PC-3 (cell line): ENCODE measurements at places on chromosomes 3 and 15. TPM values are rescaled to one million over a fixed set of nuclear protein-coding genes. Genes with fewer than 3 reads are reported as not detected.

DNA sequence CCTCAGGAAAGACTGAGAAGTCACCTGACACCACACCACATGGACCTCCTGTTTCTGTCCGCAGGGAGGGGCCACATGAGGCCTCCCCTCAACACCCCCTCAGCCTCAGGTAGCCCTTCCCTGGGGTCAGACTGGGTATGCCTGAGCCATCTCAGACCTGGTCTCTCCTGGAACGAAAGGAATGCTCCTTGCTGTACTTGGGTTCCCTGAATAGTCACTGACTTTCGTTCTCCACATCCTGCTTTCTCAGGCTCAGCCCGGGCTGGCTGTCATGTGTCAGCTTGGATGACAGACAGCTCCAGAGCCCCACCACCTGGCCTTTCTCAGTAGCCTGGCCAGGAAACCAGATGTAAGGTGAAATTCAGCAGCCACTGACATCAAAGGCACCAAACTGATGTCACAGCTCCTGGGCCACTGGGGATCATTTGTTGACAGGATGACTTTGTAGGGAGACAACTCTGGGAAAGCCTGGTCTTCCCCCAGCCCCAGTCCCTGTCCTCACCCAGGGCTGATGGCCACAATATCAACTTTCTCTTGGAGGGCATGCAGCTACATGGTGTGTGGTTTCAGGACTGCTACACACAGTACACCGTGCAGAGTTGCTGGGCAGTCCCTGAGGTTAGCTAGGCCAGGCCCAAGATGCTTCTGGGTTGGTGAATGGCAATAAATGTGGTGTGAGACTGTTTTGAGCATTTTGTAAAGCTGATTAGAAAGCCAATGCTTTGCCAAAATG, 141.4 kb upstream of the MRPS22 start:
- H3K36me3 ChIP-seq = no peaks in the 10 kb centered on the region
- no peaks in the 10 kb centered on the region for H3K27me3 ChIP-seq
- H3K4me3 ChIP-seq = no peak overlapping the region
- no peaks in the 10 kb centered on the region for H3K4me1 ChIP-seq

The LIPC gene
- not detected in 2 replicates for total RNA-seq

- H3K4me3 ChIP-seq = no peak overlapping the region
- H3K27me3 ChIP-seq = no peaks in the 10 kb centered on the region
- no peaks in the 10 kb centered on the region for H3K4me1 ChIP-seq
- DNase-seq = no peak
- no peak overlapping the region for H3K27ac ChIP-seq
Measured at GRCh38 chr3:43248185-43248583, 38.2 kb upstream of the SNRK start.

DNA sequence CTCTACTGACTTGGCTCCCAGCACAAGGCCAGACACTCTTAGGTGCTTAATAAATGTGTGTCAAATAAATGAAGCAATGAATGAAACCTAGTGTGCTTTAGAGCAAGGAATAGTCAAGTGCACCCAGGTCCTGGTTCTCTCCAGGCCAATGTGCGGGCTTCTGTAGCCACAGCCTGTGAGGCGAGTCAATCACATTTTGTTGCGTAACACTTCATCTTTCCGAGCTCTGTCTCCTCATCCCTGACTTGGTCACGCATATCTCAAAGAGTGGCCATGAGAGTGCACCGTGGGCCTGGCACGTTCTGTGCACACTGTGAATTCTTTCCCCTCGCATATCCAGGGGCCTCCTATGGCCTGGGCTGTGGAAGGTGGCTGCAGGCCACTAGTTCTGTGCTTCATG, 11.4 kb upstream of the SH3GL3 start:
- DNase-seq = peak; percentile 24
- peaks cover 23% of the 10 kb centered on the region for H3K4me1 ChIP-seq
- no peaks in the 10 kb centered on the region for H3K27me3 ChIP-seq
- no peaks in the 10 kb centered on the region for H3K36me3 ChIP-seq
- H3K27ac ChIP-seq = peak overlapping the region; percentile 13; the same call in 1 of the 2 replicates

The BTLA gene
- not detected in 2 replicates for total RNA-seq

GRCh38 chr3:189304465-189305351, 132.9 kb downstream of the TPRG1 start:
- H3K36me3 ChIP-seq = no peaks in the 10 kb centered on the region
- peak overlapping the region; percentile 48; the same call in 1 of the 2 replicates for H3K4me3 ChIP-seq
- H3K27ac ChIP-seq = peak overlapping the region; percentile 94
- H3K4me1 ChIP-seq = peaks cover 40% of the 10 kb centered on the region
- DNase-seq = peak; percentile 99

DNA sequence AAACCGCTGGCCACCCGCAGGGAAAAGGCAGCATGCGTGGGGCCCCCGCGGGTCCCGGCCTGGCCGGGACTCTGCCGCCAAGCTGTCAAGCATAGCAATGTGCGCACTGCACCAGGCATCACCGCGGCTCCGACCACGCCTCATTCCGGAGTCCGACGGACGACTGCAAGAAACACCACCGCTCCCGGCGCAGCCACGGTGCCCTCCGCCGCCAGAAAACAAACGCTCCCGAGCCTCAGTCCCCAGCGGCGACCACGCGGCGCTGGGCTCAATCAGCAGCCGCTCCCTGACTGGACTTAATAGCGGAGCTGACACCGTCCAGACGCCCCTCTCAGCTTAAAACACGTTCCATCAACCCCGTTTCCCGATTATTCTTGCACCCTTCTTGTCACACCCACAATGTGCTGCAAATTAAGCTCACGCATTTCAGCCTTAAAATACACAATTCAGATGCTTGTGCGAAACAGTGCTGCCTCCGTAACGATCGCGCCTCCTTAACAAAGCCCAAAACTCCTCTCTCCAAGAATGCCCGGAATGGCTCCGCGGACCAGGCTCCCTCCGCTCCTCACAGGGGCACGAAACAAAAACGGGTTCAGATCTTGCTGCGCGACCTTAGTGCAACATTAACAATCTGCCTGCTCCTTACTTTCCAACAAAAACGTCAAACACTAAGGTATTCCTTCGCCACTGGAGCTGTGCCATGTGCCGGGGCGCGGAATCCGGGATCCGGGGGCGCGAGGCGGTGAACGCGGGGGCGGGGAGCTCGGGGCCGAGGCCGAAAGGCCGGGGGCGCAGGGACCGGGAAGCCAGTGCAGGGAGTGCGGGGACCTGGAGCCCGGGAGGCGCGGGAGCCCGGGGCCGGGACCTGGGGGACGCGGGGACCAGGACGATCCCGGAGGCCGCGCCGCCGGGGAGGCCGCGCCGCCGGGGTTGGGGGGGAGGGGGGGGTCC, 655 bp downstream of the CYFIP1 start:
- H3K4me3 ChIP-seq = peak overlapping the region; percentile 86
- H3K36me3 ChIP-seq = no peaks in the 10 kb centered on the region
- H3K4me1 ChIP-seq = peaks cover 9% of the 10 kb centered on the region; the same call in 1 of the 2 replicates

GRCh38 chr3:158350971-158351370, 220.0 kb upstream of the MLF1 start:
- H3K36me3 ChIP-seq = no peaks in the 10 kb centered on the region
- no peak for DNase-seq
- H3K27ac ChIP-seq = no peak overlapping the region

DNA sequence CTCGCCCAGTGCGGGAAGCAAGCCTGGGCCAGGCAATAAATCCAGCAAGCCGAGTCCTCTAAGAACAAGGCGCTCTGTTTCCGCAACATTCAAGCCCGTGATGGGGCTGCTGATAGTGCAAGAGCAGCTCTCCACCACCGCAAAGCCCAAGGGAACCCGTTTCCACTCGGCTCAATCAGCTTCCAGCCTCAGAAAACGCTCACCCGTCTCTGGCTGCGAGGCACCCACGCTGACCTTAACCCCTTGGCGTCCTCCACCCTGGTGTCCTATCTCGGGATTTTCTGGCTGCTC, 17.8 kb downstream of the SPATA12 start:
- H3K27ac ChIP-seq = no peak overlapping the region
- no peaks in the 10 kb centered on the region; the same call in none of the 2 replicates for H3K36me3 ChIP-seq
- peak overlapping the region; percentile 99 for H3K4me3 ChIP-seq
- no peaks in the 10 kb centered on the region for H3K27me3 ChIP-seq
- DNase-seq = peak; percentile 47

DNA sequence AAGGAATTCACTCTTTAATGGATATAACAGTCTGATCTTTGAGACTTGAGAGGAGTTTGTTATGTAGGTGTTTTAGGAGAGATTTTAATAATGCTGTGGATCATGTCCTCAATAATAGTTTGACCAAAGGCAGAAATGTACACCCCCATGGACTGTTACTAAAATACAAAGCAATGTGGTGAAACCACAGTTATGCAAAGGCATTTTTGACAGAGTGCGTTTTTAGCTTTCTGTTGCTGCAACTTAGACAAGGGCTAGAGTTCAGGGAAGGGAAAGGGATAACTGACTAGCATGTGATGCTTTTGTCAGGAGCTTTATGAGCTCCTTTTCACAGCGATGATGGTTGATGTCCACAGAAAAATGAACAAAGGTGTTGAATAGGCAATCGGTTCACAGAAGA, 3.6 kb upstream of the STARD5 start:
- no peaks in the 10 kb centered on the region for H3K36me3 ChIP-seq
- no peaks in the 10 kb centered on the region for H3K27me3 ChIP-seq

The STRC gene
- total RNA-seq = 0.22 and 0.46 TPM in 2 replicates

- H3K4me3 ChIP-seq = no peak overlapping the region
- peaks cover 12% of the 10 kb centered on the region for H3K36me3 ChIP-seq
- no peaks in the 10 kb centered on the region for H3K4me1 ChIP-seq
- no peak for DNase-seq
Measured at GRCh38 chr3:186083746-186084145, 25.1 kb downstream of the ETV5 start.

DNA sequence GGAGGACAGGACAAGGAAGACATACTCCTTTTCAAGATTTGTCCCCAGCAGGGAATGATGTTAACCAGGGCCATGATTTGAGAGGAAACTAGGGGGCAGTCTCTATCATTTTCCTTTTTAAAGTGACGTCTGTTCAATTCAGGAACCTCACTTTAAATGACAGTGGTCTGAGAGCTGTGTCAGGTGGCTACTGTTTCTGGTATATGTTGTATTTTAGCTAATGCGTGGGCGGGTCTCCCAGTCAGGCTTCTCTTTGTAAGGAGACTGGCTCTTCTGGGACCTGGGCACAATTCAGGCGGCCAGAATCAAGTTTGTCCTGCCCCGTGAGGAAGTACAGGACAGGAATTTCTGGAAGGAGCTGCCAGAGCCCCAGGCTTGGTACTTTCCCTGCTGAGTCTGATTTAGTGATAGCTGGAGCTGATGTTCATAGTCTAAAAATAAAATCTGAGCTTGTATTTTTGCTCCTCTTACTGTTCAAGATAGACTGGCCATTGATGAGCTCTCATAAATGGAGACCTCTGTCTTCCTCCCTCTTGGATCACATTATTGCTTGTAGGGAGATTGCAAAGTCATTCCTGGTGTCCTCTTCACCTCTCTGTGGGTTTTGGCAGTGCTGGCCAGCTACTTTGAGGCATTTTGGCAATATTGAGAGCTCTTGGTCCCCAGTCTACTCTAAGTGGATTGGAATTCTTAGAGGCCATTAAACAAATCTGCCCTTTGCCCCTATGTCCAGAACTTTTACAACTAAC, 25.6 kb downstream of the SQOR start:
- H3K36me3 ChIP-seq = no peaks in the 10 kb centered on the region; the same call in 1 of the 2 replicates
- H3K27me3 ChIP-seq = no peaks in the 10 kb centered on the region
- H3K4me1 ChIP-seq = no peaks in the 10 kb centered on the region
- H3K27ac ChIP-seq = no peak overlapping the region

DNA sequence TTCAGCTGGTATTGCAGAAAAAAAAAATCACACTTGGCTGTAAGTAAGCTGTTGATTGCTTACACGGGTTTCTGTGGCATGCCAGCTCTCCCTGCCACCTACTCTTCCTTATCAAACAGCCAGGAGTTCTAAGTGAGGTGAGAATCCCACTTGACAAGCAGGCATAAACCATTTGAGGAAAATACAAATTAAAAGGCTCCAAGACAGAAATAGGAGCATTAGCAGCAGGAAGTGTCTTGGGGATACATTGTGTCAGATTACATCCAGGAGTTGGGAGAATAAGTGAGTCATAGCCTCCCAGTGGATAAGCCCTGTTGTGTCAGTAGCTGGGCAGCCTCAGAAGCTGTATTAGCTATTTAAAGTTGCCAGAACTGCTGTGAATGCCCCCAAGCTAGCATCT, 256.0 kb downstream of the CNTN4 start:
- H3K27me3 ChIP-seq = no peaks in the 10 kb centered on the region
- DNase-seq = peak; percentile 4
- H3K4me3 ChIP-seq = no peak overlapping the region
- no peaks in the 10 kb centered on the region for H3K4me1 ChIP-seq
- H3K36me3 ChIP-seq = no peaks in the 10 kb centered on the region
- no peak overlapping the region for H3K27ac ChIP-seq

- H3K27ac ChIP-seq = no peak overlapping the region
- H3K27me3 ChIP-seq = no peaks in the 10 kb centered on the region
- H3K4me1 ChIP-seq = 0 out of 2 replicates have a peak, but pooled peaks cover 6% of the 10 kb centered on the region
Measured at GRCh38 chr3:4850928-4851265, 128.3 kb upstream of the BHLHE40 start.

DNA sequence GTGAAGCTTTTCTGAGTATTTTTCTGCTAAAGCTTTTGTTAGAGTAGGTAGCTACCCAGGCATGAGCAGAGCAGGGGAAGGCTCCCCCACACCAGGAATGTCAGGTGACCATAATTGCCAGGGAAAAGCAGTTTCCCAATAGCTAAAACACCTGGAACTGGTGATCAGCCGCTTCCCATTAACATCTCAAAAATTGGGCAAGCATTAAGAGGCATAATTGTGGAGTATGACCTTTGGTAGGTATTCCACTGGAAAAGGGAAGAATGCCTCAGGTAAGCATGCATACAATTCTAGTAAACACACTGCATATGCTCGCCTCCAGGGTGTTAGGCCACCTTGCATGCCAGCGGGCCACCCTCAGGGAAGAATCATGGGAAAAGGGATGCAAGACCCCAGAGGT, 84.5 kb downstream of the CCR1 start:
- no peak for DNase-seq
- no peaks in the 10 kb centered on the region for H3K36me3 ChIP-seq
- peaks cover 29% of the 10 kb centered on the region for H3K4me1 ChIP-seq
- no peaks in the 10 kb centered on the region for H3K27me3 ChIP-seq

The MELTF gene
- total RNA-seq = 40.6 and 46.8 TPM in 2 replicates

- peak overlapping the region; percentile 99 for H3K27ac ChIP-seq
- no peaks in the 10 kb centered on the region for H3K27me3 ChIP-seq
- peak overlapping the region; percentile 39; the same call in 1 of the 2 replicates for H3K4me3 ChIP-seq
- H3K36me3 ChIP-seq = no peaks in the 10 kb centered on the region
Measured at GRCh38 chr15:48722764-48723661, 77.5 kb upstream of the FBN1 start.

The GCSAM gene
- not detected in 2 replicates for total RNA-seq

The TMEM108 gene
- not detected in 2 replicates for total RNA-seq
